ENCODE measurements at places on chromosomes 16 and 17.

GRCh38 chr17:79188048-79188447, 113.4 kb downstream of the ENGASE start:
- DNase-seq, result no peak

DNA sequence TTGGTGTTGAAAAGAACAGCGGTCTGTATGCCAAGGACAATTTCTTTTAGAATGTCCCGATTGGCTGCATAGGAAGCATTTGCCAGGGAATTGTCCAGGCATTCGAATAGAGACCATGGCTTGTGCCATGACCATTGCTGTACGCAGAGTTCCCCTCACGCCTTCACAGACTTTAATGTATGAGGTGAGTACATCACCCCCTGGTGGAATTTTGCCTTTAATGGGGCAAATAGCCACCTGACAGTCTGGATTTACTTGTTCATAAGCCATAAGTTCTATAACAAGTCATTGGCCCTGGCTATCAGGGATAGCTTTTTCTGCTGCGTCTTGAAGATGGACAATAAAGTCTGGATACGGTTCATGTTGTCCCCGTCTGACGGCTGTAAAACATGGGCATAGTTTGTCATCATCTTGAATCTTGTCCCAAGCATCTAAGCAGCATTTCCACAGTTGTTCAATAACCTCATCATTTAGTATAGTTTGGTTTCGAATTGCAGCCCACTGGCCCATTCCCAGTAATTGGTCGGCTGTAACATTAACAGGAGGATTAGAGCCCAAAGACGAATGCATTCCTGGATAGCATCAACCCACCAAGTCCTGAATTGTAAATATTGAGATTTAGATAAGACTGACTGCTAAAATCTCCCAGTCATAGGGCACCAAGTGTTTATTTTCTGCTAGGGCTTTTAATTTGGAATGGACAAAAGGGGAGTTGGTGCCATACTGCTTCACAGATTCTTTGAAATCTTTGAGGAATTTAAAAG, 67.7 kb upstream of the ARL4D start:
- DNase-seq, result no peak

DNA sequence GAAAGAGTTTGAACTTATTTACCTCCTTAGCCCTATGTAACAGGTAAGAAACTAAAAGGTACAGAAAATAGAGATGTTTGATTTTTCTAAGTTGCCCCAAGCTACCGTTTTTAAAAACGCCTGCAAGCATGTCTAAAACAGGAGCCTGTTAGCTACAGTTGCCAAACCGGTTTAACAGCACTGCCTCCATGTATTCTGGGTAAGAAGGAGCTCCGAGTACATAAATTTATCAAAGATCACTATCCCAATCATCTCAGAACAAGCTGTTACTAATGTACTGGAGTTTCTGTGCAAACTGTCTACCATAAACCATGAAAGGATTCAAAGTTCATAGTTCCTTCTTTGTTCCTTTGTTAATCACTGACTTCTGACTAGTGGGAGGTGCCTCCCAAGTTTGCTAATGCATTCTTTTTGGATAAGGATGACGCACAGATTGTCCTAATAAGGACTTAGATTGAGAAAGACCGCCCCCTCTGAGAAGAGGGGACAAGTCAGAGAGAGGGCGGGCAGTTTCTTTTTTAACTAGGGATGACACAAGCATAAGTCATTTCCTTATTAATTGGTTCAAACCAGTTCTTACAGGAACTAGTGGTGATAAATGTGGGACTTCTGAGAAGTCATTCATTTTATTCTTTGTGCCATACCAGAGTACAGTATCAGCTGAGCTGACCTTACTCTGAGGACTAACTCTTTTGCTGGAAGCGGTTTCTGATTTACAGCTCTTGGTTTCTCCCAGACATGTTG, 55.3 kb downstream of the TUBD1 start:
- no peak for DNase-seq

DNA sequence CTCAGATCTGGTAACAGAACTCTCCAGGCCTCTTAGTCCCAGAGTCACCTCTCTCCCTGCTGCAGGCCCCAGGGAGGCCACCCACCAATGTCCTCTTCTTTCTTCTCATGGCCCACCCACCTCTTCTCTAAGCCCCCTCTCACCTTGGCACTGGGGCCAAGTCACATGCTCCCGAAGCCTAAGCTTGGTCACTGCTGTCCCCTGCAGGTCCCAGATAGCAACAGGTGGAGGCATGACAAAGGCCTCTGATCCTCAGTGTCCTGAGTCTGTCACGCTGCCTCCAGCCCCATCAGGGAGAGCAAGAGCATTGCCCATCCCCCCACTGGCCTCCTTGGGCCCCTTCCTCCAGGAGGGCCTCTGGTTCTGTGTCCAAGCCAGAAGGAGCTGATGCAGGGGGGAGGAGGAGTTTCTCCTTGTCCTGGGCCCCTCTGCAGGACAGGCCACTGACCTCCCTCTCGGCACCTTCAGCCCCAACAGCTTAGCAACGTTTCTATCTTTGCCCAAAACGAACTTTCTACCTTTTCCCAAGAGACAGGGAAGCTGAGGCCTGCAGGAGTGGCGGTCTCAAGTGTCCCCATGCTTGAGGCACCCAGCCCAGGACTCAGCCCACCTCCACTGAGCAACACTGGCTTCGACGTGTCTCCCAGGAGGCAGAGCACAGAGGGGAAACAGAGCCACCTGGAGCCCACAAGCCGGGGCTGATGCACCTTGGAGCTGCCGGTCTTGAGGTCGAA, 8.6 kb downstream of the P2RX1 start:
- no peak for DNase-seq

DNA sequence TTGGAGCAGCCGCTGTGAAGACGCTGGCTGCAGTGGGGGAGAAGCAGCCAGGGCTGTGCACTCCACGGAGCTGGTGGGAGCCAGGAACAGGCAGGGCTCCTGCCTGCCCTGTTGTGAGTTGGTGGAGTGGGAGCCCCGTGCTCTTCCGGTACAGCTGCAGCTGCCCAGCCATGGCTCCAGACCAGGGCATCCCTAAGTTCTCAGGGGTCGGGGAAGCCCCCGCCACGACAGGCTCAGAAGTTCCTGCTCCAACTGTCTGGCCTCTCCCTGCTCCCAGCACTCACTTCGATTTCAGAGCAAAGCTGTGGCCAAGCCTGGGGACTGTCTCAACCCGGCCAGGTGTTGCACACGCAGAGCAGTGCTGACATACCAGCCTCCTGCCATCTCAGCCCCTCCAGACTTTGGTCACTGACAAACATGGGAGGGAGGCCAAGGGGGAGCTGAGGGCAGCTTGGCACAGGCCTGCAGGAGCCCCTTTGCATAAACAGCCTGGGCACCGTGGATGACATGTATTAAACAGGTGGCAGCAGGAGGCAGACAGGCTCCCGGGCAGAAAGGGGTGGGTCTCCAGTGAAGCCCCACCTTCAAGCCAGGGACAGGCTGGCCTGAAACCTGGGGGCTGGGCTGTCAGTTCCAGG, 13.9 kb upstream of the KDM8 start:
- DNase-seq, result no peak

- DNase-seq, result no peak
These were observed 29.7 kb upstream of the NSRP1 start for GRCh38 chr17:30086896-30087295.

DNA sequence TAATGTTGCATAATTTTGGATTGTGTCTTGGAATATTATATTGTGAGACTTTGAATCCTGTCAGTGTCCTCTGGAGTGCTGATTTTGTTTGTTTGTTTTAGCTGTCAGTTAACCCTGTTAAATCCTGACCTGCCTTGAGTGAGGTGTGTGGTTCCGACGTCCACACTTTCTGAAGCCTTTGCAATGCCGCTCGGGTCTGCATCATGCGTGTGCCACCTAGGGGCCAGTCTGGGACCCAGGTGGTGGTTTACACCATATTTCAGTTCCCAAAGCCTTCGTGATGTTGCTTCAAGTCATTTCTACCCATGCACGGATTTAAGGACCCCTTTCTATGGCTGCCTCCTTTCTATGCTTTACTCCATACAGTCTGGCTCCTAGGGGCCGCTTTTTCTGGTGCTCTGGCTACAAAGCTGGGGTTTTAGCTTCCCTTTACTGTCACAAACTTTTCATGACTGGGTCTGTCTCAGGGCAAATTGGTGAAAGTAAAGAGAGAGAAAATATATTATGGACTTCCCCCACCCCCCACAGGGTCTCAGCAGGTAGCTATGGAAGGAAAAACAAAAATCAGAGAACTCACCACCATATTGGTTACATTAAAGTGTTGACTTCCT, 11.4 kb upstream of the OR4D1 start:
- DNase-seq, result no peak

DNA sequence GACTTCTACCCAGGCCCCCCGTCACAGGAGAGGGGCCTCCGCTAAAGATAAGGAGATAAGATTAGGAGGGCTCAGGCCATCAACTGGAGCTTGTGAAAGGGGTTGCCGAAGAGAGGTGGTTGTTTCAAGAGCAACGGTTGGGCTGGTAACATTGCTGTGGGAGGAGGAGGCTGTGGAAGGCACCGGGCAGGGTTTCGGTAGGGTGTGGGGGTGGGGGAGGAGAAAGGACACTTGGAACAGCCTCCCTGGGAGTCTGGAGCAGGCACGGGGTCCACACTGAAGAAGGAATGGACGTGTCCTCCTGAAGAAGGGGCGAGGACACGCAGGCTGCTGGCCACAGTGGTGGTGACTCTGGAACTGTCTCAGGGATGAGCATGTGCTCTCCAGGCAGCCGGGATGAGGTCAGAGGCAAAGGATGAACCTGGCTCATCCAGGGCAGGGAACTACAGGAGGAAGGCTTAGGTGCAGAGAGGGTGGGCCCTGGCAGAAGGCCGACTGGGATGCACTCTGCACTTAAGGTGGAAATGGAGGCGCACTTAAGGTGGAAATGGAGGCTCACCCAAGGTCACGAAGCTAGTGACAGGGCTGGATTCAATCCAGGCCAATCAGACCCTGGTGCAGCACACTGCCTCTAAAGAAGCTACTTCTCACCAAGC, 1.2 kb upstream of the EPX start:
- DNase-seq, result no peak

- DNase-seq, result no peak
These were observed 2.0 kb downstream of the GNAO1 start for GRCh38 chr16:56192986-56193945.

DNA sequence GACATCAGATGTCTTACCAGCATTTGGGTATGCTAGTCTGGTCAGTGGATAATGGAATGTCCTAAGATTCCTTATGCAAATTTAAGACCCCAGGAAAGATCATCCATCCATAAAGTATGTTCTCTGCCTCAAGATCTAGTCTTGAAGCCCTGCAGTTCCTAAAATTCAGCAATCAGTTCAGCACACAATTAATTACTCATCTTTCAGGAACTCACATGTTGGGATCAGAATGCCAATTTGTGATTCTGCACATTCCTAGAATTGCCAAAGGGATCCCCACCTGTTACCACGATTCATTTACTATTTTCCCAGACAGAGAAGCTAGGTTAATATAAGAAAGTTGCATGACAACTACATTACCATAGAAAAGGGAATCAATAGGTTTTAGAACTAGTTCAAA, 3.2 kb downstream of the OR2C1 start:
- no peak for DNase-seq

- no peak for DNase-seq
These were observed 24.7 kb upstream of the WSB1 start for GRCh38 chr17:27269201-27269600.

DNA sequence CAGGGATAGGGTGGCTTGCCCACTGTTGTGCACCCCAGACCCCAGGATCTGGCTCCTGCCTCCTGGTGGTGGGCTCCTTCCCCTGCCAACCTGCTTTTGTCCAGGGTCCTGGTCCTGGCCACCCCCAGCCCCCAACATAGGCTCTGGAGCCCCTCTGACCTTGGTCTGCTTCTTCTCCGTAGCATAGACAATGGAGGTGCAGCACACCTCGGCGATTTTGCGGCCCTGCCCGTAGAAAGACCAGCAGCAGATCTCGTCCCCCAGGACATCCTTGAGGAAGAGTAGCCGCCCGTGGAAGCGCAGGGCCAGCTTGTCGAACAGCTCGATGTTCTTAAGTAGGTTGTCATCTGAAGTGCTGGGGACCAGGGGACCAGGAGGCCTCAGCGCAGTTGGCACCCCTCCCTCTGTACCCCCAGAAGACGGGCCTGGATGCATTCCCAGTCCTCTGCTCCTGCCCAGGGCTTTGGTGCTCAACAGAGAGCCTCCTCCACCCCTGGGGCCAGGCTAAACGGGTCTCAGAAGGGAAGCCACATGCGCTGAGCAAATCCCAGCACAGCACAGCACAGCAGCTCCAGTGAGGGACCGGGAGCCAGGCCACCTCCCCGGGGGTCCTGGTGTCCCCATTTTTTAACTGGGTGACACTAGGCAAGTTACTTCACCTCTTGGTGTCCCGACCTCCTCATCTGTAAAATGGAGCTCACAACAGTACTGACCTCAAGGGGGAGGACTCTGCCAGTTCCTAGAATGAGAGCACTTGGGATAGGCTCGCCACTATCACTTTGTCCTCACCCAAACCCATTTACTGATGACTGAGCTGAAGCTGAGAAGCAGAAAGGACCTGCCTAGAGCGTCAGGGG, 10.8 kb downstream of the ASPHD1 start:
- no peak for DNase-seq

- DNase-seq, result no peak
These were observed 521 bp downstream of the C16orf87 start for GRCh38 chr16:46830417-46830901.

DNA sequence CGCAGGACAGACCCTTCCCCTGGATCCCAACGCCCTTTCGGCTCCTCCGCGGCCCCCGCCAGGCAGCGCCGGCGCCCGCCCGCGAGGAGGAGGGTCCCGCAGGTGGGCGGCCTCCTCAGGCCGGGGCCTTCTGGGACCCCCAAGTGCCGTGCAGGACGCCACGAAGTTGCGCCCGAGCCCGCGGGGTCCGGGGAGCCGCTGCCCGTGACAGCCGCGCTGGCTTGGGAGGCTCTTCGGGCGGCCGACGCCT, 504 bp downstream of the ERN1 start:
- DNase-seq, result no peak

DNA sequence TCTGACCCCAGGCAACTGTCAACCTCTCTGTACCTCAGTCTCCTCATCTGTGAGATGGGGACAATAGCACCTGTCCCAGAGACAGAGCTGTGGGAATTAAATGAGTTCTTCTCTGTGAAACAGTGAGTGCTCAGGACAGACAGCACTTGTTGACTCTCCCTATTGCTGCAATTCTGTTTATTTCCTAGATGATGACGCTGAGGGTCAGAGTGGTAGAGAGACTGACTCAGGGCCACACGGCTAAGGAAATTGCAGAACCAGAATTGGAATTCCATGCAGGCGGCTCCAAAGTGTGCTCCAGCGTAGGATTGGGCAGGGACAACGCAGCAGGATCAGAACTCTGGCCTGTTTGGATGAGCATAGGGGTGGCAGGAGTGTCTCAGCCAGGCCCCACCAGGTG, 302.2 kb downstream of the C16orf95 start:
- DNase-seq, result no peak

GRCh38 chr16:86039606-86040005, 140.6 kb downstream of the IRF8 start:
- DNase-seq, result no peak

DNA sequence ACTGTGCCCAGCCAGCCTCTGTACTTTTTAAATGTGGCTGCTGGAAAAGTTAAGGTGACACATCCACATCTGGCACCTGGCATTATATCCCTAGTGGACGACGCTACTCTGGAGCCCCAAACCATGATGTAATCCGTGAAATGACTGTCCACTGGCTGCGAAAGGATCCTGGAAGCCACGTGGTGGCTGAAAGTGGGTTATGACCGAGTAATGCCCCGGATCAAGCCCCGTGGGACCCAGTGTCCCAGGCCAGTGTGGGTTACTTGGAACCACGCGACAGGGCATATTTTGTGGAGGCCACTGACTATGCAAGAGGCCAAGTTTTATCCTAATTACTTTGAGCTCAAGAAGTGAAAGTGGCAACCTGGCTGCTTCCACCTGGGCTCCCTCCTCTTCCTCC, 79.6 kb downstream of the PGS1 start:
- DNase-seq, result no peak

All from mesothelial cell of epicardium (in vitro differentiated cells).